Fibroblast of upper back skin (primary cell): ENCODE measurements at places on chromosomes 1 and 21.

DNA sequence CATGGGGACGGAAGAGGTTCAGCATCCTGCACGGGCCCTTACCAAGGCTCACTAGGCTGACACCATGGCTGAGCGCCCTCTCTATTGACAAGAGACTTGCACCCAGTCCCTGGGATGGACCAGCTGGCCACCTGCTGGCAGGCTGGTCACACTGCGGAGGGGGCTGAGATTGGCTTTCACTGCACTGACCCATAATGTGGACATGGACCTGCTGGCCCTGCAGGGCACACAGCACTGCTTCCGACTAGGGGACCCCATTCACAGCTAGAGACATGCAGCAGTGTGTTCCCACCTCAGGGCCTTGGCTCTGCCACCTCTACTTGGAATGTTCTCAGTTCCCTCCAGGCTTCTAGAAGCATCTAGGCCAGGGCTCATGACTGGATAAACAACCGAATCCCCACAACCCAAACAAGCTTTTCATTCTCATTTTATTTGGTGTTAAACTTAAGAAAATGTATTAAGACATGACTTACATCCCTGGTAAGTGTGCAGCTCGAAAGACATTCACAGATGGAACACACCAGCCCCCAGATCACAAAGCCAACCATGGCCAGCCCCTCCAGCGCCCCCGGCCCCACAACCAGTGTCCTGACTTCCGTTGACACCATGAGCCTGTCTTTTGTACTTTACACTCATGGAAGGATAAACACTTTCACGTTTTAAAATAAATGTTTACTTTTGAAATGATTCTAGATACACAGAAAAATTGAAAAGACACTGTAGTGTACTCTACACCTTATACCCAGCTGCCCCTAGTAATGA is 9.3 kb upstream of the SRARP start:
- DNase-seq = peak; percentile 50

GRCh38 chr1:241985787-241986186 is 13.1 kb downstream of the MAP1LC3C start:
- DNase-seq = peak; percentile 63

- DNase-seq = peak; percentile 52
Measured at GRCh38 chr1:173475564-173476196, 1.5 kb upstream of the PRDX6 start.

GRCh38 chr1:245938046-245938435 is 569.0 kb downstream of the SMYD3 start:
- no peak for DNase-seq

DNA sequence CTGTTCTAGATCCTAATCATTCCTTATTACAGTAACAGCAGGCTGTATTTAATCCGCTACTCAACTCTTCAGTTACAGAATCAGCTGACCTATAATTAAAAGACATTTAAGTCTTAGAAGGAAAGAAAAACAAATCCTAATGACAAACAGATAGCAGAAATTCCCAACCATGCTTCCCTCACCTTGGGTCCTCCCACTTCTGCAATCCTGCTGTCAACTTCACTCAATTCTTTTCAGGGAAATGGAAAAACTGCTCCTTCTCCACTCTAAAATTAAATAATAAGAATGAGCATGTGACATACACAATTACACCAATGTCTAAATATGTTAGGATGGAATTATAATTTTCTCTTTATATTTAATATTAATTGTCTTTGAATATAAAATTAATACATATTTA is 182.6 kb upstream of the LYPLAL1 start:
- no peak for DNase-seq

GRCh38 chr1:65317866-65318653 is 8.7 kb downstream of the DNAJC6 start:
- no peak for DNase-seq

DNA sequence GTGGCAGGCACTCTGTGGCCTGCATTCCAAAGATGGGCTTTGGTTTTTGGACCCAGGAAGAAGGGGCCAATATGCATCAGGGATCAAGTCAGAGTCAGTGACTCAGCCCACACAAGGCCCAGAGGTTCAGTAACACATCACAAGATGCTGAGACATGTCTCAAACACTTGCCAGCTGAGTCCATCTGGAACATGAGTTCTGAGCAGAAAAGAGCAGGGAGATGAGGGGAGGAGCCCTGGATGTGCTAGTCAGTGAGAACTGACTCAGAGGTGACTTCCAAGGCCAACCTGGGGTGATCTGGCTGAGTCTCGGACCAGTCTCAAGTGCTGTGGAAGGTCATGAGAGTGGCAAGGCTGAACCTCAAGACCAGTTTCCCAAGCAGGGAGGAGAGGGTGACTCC is 150.1 kb downstream of the CDC7 start:
- DNase-seq = peak; percentile 97

- DNase-seq = no peak
Measured at GRCh38 chr1:168057921-168058320, 78.8 kb downstream of the GPR161 start.

GRCh38 chr1:169901115-169901514 is 7.4 kb upstream of the SCYL3 start:
- DNase-seq = no peak

- DNase-seq = no peak
Measured at GRCh38 chr21:37987668-37988067, 71.4 kb upstream of the KCNJ6 start.

- DNase-seq = no peak
Measured at GRCh38 chr1:112850034-112850757, 105.8 kb downstream of the SLC16A1 start.

DNA sequence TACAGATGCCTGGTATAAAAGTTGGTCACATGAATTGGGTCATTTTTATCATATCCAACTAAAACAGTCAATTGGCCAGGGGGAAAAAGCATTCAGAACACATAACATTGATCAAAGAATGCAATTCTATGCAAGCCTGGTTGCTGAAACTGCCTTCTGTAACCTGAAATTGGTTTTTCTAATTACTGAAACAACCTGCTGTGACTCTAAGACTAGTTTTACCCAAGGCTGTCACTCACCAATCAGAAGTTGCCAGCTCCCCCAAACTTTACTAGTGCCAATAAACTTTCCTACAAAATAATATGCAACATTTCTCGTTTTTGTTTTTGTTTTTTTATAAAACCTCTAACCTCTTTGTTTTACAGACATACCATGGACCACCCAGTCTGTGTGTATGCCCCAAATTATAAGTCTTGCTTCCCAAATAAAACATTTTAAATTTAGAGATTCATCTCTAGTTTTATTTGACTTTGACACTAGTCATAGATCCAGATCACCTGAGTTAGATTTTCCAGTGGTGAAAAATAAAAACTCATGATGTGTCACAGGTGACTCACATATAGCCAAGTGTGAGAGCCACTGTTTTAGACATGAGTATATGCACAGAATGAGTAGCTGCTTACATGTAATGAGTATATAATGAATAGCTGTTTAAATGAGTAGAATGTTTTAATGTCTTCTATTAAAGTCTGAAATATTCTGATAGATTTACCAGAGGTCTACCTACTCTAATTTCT is 64.2 kb upstream of the CR2 start:
- DNase-seq = peak; percentile 57

DNA sequence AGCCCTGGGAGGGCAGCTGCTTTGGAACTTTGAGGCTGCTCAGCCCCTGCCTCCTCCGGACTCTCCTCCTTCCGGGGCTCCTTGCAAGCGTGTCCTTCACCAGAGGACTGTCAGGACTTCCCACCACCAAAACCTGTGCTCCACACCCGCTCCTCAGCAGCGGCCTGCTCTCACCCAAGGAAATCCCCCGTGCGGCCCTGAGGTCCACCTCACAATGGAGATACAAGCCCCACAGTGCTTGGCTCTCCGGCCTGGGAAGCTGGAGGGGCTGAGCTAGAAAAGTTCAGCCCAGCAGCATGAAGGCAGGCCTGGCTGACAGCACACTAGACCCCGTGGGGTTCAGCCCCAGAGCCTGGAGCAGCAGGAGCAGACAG is 33.6 kb downstream of the PGBD5 start:
- no peak for DNase-seq

DNA sequence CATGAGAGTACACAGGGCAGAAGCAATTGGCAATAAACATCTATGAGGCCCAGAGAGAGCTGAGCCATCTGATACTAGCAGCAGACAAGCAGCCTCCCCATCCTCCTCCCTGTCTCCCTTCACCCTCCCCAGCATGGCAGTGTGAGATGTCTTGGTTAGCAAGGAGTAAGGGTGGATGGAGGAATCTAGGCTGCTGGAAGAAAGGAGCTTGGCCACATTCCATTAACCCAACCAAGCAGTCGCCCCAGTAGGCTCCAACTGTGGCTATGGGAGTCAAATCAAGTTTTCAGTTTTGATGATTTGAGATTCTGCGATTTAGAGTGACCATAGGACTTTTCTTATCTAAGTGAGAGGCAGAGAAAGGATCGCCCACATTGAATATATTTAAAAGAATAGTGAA is 12.9 kb upstream of the RUNX1 start:
- no peak for DNase-seq

GRCh38 chr1:15042866-15043265 is 110.7 kb upstream of the TMEM51 start:
- no peak for DNase-seq
